Memory B cell (primary cell): ENCODE measurements at places on chromosomes 5 and 9.

- DNase-seq = no peak
These were observed 220.9 kb downstream of the TRIM32 start for GRCh38 chr9:116907989-116908388.

DNA sequence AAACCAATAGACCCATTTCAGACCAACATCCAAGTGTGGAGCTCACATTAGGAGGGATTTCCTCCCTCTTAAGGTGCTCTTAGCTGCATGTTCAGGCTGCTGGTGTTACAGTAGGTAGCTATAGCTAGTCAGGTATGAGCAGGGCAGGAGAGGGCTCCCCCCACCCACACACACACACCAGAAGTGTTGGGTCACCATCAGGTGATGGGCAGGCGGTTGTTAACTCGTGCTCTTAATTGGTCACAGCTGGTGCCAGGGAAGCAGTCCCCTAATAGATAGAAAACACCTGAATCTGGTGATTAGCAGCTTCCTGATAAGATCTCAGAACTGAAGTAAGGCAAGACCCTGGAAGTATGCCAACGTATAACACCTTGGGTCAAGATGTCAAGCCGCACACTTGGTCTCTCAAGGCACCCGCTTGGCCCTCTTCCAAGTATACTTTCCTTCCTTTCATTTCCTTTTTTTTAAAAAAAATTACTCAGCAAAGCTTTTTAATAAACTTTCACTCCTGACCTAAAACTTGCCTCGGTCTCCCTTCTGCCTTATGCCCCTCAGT is 532.4 kb downstream of the DNAH5 start:
- DNase-seq = no peak

DNA sequence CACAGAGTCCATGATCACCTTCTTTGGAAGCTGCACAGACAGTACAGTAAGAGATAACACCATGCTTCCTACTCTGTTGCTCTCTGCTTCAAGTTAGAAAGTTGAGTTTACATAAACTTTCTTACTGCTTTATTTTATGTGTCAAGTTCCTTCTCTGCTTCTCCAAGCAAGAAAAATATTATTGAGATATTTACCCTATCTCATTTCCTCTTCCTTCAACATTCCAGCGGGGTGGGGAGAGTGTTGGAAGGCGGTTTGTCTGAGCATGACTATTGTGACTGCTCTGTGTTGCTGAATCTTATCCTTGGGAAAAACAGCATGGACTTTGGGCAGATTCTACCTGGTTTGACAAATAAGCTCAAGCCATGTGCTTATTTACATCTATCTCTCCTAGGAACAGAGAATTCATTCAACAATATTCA is 66.9 kb upstream of the EPB41L4A start:
- no peak for DNase-seq

GRCh38 chr5:147075187-147075586 is 159.6 kb upstream of the STK32A start:
- no peak for DNase-seq

DNA sequence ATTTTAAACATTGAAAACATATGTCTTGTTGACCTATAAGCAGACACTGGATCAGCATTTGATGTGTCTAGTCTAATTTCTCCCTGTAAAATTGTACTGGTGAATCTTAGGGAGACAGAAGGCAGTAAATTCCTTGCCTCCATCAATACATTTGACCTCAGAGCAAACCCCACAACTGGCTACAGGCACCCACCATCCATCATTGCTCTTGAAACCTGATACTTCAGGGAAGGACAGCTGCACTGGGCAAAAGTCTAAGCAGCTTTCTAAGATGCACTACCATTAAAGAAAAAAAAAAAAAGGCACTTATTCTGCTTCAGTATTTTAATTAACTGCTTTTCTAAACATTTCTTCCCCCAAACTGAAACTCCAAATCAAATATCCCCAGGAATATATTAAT is 1051.3 kb upstream of the DMAC1 start:
- DNase-seq = no peak

GRCh38 chr5:56099346-56099745 is 104.6 kb upstream of the IL6ST start:
- no peak for DNase-seq

DNA sequence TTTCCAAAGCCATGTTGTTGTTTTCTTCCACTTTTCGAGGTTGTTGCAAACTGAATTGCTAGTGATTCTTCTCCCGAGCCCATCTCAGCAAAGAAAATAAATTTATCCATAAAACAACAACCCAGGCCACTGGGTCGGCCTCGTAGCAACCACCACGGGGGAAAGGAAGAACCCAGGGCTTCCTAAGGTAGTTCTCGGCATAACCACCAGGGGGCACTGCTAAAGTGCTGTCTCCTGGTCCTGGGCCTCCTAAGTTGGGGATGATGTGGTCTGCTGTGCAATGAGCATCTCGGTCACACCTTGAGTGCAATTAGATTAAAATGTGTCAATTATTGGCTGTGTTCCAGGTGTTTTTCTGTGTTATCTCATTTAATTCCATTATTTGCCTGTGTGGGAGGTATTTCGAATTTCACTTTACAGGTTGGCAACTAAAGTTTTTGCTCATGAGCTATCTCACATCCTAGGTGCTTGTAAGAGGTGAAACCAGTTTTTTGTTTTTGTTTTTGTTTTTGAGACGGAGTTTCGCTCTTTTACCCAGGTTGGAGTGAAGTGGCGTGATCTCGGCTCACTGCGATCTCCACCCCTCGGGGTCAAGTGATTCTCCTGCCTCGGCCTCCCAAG is 102.8 kb upstream of the DAP start:
- peak; percentile 37 for DNase-seq

GRCh38 chr5:56270568-56271392 is 37.6 kb upstream of the ANKRD55 start:
- peak; percentile 80 for DNase-seq

- no peak for DNase-seq
These were observed 30.7 kb downstream of the TCF7 start for GRCh38 chr5:134145041-134145757.

- no peak for DNase-seq
These were observed 95.9 kb downstream of the NLN start for GRCh38 chr5:65817931-65818330.

DNA sequence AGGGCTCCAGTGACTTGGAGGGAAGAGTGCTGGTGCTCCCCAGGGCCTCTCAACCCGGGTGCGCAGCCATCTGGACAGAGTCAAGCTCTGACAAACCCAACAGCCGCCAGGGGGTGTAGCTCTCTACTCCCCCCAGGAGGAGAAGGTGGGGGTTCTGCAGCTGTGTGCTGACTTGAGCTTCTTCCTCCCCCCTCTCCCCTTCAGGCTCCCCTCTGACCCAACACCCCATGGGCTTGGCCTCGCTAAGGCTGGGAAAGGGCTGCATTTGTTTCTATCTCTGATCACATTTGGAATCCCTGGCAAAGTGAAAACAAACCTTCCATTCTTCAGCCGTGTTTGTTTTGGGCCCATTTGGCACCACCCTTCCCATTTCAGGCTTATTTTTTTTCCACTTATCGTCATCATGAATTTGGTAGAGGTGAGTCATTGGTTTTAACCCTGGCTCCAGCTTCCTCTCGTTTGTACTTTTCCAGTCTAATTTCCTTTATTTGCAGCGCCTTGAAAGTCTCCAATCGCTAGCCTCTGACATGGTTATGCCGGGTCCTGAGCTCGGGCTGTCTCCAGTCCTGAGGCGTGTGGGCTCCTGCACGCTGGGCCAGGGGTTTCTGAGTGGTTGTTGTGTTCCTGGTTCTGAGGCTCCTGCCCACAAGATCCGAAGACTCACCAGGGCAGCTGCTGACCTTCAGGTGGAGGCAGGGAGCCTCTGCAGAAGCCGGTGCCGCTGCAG is 36.1 kb downstream of the DAP start:
- no peak for DNase-seq

DNA sequence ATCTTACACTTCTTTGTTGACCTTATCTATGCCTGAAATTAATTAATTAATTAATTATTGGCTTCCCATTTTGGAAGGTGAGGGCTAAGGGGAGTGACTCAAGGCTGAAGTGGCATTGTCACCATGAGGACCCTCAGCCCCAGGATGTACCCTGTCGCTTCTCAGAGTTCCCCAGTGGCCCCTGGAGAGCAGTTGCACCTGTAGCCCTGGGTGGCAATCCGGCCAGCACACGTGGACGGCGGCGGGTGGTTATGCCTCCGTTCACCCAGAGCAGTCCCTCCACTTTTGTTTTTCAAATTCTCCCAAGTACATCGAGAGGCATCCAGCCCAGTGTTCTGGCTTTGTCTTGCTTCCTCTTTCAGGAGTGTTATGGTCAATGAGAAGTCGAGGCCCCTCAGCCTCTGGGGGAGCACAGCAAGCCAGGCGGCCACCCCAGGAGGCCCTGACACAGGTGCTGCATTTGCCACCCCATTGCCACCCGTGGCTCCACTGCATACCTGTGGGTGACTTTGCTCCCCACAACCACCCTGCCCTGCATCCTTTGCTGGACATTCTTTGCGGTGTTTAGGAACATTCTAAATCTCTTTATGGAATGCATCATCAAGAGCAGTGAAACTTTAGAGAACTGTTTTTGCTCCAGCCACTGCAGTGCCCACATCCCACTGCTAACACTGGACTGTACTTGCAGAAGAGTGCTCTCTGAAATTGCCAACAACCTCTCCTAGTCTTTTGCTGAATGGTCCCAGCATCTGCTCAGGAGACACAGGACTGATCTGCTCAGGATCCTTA is 11.5 kb upstream of the IRX2 start:
- DNase-seq = no peak

DNA sequence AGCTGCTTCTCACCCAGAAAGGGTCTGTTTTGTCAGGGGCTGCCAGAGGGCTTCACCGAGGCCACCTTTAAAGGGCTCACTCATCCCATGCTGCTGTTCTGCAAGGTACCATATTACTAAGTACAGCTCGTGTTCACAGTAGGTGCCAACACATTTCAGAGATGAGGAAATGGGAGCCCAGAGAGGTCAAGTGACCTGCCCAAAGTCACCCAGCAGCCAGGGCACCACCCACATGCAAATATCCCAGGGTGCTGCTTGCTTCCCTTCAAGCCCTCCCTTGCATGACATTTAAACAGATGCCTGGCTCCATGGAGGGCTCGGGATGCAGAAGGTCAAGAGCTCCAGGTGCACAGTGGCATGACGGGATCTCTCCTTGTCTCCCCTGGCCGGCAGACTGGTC is 123.5 kb upstream of the SARDH start:
- DNase-seq = no peak

DNA sequence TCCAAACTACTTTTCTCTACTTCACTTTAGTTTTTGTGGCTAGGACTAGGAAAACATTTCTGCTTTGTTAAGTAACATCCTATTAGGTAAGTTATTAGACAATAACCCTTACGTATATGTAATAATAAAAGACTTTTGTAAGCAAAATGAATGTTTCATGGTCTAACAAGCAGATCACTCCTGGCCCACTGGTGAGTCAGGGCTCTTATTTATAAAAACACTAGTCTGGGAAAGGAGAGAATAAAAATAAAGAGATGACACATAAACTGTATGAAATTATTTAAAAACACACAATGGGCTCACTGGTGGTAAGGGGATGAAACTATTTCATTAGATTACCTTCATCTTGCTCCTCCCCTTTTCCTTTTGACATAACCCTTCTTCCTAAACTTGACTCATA is 2212.2 kb upstream of the ACO1 start:
- DNase-seq = no peak

GRCh38 chr9:125398243-125398642 is 136.6 kb downstream of the GAPVD1 start:
- DNase-seq = no peak

DNA sequence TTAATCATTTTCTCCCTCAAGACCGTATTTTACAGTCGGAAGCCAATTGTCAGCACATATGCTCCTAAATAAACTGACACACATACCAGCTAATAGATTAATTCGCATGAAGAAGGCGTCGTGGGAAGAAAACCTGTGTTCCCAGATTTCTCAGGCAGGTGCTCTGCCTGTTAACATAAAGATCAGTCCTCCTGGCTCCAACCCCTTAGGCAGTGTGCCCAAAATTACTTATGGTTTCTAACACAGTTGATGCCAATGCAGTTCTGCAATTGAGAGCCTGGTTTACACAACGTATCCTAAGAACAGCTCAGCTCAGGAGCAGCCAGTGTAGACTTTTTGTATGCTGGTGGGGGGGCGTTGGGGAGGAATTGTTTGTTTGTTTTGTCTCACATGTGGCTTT is 208.3 kb downstream of the ENC1 start:
- DNase-seq = no peak

DNA sequence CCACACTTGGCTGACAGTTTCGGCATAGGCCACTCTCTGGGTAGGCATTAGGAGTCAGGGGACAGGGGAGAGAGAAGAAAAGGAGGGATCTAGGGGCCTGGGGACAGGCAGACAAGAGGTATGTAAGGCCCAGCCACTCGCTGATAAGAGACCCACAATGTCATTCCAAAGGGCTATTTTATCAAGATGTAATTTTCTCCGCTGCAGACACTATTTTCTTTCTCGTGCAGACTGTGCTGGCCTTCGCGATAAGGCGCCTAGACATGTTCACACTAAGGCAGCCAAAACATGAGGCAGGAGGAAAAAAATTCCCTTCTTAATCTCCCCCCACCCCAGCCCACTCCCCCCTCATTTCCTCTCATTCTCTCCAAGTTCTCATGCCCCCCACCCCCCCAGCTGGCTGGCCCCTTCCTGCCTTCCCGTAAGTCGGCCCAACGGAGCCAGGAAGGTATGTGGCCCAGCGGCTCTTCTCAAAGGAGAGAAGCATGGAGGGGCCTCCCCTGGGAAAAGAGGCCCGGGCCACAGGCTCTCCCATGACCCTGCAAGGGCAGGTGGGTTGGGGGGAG is 44.9 kb upstream of the SYNPO start:
- DNase-seq = no peak

DNA sequence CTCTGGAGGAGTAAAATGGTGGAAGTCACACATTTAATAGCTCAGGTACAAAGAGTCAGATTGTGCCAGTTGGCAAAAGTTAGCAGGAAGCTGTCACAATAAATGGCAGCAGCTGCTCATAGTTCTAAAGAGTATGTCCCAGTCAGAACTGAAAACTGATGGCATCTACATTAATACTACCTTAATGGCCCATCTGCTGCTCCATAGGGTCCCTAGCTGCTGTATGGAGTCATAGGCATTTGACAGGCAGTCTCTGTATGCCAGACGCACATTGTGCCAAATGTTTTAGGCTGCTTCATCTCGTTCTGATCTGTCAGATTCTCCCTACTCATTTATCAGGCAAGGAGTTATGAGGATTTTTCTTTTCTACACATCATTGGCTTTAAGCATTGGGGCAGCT is 515.8 kb upstream of the ARRDC3 start:
- no peak for DNase-seq

- no peak for DNase-seq
These were observed 56.8 kb downstream of the HMGCS1 start for GRCh38 chr5:43256261-43256966.

- no peak for DNase-seq
These were observed 615.1 kb upstream of the SGCD start for GRCh38 chr5:155711882-155712281.
